NCI-H2107 (cell line): ENCODE measurements at places on chromosomes 4 and X.

DNA sequence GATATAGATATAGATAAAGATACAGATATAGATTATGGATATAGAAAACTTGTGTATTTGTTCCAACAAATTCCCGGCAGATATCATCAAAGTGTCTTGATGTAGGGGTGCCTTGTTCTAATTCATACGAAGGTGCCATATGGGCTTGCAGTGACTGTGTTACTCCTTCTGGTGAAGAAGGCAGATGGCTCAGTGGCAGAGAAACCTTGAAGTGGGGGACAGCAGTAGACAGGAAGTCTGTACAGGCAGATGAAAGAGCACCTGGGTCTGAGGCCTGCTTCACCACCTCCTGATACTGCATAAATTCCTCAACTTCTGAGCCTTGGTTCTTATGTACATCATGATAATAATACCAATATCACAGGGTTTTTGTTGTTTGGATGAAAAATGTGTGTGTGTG is 179.5 kb upstream of the GATB start:
- no peak for DNase-seq

- DNase-seq: no peak
Measured at GRCh38 chr4:182141061-182141460, 102.1 kb upstream of the TENM3 start.

GRCh38 chr4:98314791-98315565 is 53.8 kb downstream of the RAP1GDS1 start:
- no peak for DNase-seq

DNA sequence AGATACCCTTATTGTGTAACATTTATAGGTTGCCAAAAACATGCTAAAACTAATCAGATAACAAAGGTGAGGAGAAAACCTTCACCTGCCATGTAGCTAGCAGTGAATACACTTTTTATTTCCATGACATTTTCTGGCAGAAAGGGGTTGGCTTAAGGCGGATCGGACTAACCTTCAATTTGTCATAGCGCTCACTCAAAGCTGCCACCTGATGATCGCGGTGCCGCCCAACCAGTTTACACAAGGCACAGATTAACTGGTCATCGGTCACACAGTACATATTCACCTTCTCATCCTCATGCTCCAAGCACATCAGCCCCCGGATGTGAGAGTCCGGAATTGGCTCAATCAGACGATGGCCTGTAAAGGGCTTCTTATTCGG is 53.7 kb downstream of the MID1 start:
- DNase-seq: no peak

- DNase-seq: no peak
Measured at GRCh38 chr4:40405193-40405592, 70.1 kb downstream of the CHRNA9 start.

GRCh38 chr4:184808713-184809050 is 17.1 kb downstream of the ACSL1 start:
- no peak for DNase-seq
